ENCODE measurements at places on chromosomes 1 and 21.
A peak's percentile ranks its signal among the peaks of the same experiment; 100 is the strongest.

- no peak for DNase-seq
These were observed 199.5 kb downstream of the TPR start for GRCh38 chr1:186175588-186175987.

DNA sequence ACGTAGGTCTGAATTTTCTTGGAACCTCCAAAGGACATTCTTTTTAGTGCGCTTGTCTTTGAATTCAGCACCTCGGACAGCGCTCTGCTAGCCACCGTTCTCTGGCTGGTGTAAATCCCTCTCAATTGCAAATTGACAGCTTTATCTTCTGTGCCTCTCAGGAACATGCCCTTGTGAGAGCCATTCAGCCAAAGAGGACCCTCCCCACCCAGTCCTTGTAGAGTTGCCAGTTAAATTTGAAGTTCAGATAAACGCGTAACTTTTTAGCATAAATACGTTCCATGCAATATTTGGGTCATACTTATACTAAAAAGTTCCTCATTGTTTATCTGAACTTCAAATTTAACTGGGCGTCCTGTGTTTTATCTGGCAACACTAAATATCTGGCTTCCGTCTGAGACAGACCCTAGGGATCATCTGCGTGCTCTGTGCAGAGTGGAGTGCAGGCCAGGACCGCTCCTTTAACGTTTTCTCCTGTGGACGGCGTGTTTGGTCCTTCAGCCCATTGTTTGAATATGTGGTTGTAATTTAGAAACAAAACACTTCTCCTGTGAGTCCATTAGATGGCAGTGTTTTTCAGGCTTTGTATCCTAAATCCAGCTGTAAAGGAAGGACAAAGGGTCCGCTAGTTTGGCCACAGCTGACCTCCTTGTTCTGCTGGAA lies 7.0 kb downstream of the KCNAB2 start:
- DNase-seq = peak; percentile 67

DNA sequence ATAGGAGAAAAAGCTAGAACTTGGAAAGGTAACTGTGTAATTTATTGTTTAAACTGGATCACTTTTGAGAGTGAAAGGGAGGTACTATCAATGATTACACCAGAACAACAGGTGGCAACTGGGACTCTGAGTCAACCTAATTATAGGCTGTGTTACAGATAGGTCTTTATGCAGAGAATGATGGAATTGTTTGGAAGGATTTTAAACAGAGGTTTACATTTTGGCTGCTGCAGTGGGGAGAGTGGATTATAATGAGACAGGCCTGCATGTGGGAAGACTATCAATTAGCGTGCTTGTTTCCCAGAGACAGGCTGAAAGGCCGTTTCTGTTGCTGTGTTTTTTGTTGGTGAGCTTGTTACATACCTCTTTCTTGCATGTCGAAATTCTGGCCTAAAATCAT lies 432.9 kb downstream of the PLA2G4A start:
- no peak for DNase-seq

DNA sequence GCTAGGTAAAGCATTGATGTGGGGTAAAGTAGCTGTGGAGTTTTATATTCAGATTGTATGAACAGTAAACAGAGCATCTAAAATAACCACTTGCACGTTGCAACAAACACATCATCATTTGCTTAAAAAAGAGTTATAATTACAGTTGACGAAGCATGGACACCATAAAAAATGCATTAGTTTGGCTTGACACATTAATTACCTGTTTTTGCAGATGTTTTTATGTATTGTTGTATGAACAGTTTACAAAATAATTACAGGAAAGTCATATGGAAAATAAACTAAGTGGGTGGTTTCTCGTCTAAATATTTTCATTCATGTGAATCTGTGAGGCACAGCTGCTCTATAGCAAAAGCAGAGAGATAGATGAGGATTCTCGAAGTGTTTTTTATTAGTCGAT lies 108.3 kb downstream of the RPS6KC1 start:
- no peak for DNase-seq

GRCh38 chr1:38183096-38183495 lies 136.5 kb upstream of the POU3F1 start:
- no peak for DNase-seq

DNA sequence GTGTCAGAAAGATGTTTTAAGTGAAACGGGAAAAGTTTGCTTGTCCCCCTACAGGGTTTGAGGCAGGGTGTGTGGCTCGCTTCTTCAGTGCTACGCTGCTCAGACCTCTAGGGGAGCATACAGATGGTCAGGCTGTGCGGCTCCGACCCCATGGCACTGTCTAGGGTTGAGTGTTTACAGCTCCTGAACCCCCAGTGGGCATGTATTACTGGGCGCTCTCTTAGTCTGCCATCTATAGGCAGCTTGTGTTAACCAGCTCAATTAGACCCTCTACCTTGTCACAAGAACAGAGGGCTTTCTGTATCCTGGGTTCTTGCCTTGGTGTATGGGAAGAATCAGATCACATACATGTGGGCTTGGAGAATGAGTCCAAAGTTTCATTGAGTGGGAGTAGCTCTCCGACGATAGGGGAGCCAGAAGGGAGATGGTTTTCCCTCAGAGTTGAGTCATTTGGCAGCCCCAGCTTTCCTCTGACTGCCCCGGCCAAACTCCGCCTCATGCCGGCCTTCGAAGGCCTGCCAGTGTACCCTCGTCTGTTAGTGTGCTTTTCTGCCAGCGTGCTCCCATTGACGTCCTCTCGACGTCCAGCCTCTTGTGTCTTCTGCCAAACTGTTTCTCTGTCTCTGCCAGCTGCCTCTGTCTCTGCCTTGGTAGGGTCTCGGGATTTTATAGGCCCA lies 38.6 kb upstream of the ADGRL4 start:
- DNase-seq = no peak

GRCh38 chr1:76635784-76636183 lies 231.5 kb upstream of the ST6GALNAC5 start:
- DNase-seq = no peak

GRCh38 chr1:201419746-201420607 lies 1.6 kb downstream of the TNNI1 start:
- DNase-seq = no peak

GRCh38 chr1:156727926-156728598 lies at the start of gene METTL25B:
METTL25B (plus strand) TSS chr1:156728469; CDS start chr1:156729105, 636 bp downstream.
- DNase-seq = no peak

DNA sequence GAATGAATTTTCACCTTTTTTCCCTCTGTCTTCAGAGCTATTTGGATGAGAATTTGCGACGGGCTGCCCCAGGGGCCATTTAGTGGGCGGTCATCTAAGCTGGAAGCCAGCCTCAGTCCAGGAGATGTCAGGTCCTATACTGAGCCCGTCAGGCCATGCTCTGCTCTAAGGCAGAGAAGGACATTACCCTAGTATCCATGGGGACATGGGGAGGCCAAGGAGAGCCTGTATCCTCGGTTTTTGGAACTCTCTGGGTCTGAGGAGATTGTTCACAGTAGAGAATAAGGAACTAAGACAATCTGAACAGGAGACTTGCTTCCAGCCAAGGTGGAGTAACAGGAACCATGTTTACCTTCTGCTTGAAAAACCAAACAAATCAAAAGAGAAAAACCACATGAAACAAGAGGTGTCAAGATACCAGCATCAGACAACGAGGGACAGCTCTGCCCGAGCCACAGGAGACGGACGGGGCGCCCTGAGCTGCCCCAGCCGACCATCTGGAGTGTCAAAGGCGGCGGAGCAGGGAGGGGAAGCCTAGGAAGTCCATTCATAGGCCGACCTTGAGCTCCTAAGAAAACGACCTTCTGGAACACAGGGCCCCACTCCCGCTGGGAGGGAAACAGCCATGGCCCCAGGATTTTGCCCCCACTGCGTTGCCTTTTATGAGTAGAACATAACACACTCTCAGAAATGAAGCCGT lies 20.0 kb upstream of the ADARB1 start:
- DNase-seq = no peak

DNA sequence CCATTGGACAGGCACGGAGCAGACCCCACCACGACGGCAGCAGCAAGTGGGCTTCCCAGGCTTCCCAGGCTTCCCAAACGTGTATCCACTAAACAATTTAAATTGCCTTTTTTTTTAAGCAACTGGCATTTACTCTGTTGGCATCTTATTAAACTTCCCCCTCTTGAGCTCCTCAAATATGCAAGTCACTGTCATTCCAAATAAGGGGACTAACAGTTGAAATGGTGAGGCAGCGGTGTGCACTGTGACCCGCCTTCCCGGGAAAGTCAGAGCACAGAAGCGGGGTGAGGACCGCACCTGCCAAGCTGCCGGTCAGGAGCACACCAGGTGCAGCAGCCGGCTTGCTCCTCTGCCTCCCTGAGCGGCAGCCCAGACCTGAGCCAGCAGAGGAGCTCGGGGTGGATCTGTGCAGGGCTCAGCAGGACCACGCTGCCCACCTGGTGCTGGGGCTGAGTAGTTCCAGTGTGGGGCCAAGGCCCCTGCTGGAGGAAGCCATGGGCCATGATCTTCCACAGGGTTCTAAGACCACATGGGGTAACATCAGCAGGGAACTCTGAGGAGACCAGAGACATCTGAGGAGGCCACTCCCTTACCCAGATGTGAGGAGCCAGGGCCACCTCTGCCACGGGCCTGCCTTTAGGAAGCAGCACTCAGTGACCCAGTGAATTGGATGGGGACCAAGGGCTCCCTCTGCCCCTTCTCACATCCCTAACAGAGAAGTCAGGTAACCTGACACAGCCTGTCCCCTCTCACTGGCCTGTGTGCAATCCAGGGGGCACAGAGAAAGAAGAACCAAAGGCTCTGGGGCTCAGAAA lies 245.4 kb downstream of the NPHP4 start:
- DNase-seq = no peak

DNA sequence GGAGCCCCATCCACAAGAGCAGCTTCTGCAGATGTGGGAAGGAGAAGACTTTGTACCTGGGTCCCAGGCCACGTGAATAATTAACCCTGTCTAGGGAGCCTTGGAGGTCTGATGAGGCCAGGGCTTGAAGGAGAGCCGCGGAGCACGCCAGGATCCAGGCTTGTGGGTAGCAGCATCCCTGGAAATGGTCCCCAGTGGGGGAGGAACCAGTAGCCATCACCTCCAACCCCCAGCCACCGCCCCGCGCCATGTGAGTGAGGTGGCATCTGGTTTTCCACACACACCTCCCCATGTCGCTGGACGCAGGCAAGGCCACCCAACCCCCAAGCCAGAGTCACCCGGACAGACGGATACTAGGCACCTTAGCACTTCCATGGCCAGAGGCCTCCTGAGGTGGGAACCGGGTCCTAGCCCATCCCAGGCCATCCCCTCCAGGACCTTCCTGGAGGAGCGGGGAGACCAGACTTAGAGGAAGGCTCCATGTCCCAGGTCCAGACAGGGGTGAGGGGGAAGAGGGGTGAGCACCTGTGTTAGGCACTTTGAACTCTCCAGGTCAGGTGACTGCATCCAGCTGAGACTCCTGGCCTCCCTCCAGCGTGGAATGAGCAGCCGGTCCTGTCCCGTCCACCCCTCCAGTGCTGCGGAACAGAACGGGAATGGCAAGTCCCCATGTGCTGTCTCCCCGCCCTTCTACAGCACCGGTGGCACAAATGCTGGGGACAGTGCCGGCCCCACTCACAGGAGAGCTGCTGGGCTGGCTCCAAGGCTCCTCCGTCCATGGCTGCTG lies 53.2 kb downstream of the RIPK4 start:
- no peak for DNase-seq

- no peak for DNase-seq
These were observed 859 bp downstream of the IFFO2 start for GRCh38 chr1:18955441-18956192.

GRCh38 chr1:150429805-150430204 lies 57.4 kb upstream of the TARS2 start:
- DNase-seq = no peak

GRCh38 chr1:27906759-27907158 lies 28.0 kb upstream of the SMPDL3B start:
- DNase-seq = no peak

DNA sequence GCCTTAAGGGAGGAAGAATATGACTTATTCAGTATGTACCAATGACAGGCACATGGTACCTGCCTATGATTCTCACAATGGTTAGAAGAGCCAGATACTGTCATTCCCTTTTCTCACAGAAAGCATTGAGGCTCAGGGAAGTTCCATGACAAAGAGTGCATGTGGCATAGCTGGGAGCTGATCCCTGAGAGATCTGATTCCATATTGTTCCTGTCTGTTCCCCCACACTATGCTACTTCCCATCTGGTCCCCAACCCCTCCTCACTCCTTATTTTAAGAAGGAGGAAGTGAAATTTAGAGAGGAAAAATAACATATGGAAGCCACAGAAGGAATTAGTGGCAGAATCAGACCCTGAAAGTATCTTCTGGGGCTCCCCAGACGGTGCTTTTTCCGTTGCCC lies 500.0 kb downstream of the PLPP3 start:
- no peak for DNase-seq

- no peak for DNase-seq
These were observed 30.1 kb downstream of the SZRD1 start for GRCh38 chr1:16397120-16397519.
